ENCODE measurements at places on chromosomes 3 and 15. TPM values are rescaled to one million over a fixed set of nuclear protein-coding genes. Genes with fewer than 3 reads are reported as not detected.

DNA sequence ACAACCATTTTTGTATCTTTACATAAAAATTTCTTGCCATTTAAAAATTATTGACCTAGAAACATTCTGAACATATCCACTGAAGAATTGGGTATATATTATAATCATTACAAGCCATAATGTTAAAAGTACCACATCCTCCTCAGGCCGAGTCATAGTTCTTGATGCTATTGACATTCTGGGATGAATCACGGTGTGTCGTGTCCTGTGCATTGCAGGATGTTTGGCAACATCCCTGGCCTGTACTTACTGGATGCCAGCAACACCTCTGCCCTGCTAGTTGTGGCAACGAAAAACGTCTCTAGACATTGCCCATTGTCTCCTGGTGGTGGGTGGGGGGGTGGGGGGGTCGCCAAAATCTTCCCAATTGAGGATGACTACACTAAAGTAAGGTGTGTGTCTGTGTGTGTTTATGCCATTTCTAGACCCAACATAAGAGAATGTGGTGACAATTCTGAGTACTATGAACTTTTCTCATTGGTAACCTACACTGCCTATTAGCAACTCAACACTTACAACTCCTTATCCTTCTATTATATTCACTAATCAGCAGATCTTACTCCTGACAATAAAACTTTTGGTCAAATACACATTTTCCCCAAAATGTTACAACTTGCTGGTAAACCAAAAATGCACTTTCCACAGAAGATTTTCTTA is 471.6 kb downstream of the FOXP1 start:
- DNase-seq: no peak

GRCh38 chr3:70556056-70556455 is 243.6 kb upstream of the MDFIC2 start:
- DNase-seq: no peak

PLA2G4E gene
- total RNA-seq: 1.5 TPM

FBXO40 gene
- total RNA-seq: 0.09 TPM

Data from upper lobe of right lung (tissue), 1 donor.